Fibroblast of lung (primary cell): ENCODE measurements at places on chromosomes 13 and 19. TPM values are rescaled to one million over a fixed set of nuclear protein-coding genes. Genes with fewer than 3 reads are reported as not detected.

The TICAM1 gene
- total RNA-seq, result 2.1 and 4.1 TPM in 2 replicates

The KLK14 gene
- total RNA-seq, result not detected in 2 replicates

The TGFBR3L gene
- total RNA-seq, result 1.0 and 1.3 TPM in 2 replicates

The CASP14 gene
- total RNA-seq, result not detected in 2 replicates

The IRGC gene
- not detected in 2 replicates for total RNA-seq

The LIM2 gene
- total RNA-seq, result not detected in 2 replicates

The SRRM5 gene
- under 0.01 TPM in 1 of 2 replicates, not detected in the other for total RNA-seq

The MISP3 gene
- 0.77 and 0.83 TPM in 2 replicates for total RNA-seq

DNA sequence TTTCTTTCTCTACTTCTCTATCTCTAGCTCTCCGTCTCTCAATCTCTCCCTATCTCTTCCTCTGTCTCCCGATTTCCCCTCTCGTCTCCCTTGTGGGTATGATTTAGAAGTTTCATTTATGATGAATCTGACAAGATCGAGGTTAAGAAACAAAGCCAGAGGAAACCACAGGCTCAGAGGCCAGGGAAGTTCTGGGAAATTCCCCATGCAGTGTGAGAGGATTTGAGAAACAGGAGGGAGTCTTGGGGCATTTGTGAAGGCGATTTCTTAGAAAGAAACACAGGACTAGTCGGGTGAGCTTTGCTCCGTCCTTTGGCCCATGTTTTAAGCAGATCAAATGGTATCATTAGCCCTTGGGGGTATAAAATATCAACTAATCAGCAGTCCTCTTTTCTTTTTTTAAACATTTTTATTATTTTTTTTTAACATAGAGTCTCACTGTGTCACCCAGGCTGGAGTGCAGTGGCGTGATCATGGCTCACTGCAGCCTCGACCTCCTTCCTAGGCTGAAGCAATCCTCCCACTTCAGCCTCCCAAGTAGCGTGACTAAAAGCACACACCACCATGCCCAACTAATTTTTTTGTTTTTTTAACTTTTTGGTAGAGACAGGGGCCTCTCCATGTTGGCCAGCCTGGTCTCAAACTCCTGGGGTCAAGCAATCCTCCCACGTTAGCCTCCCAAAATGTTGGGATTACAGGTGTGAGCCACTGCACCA is 25.8 kb downstream of the TNFSF9 start:
- no peaks in the 10 kb centered on the region for H3K4me1 ChIP-seq
- H3K27ac ChIP-seq, result no peak overlapping the region
- H3K4me3 ChIP-seq, result no peak overlapping the region
- DNase-seq, result peak; percentile 65
- H3K27me3 ChIP-seq, result no peaks in the 10 kb centered on the region

GRCh38 chr19:43727593-43727853 is 11.6 kb downstream of the IRGC start:
- no peak for DNase-seq
- H3K36me3 ChIP-seq, result peaks cover 15% of the 10 kb centered on the region
- no peak overlapping the region for H3K4me3 ChIP-seq
- no peaks in the 10 kb centered on the region for H3K4me1 ChIP-seq
- no peak overlapping the region for H3K27ac ChIP-seq

DNA sequence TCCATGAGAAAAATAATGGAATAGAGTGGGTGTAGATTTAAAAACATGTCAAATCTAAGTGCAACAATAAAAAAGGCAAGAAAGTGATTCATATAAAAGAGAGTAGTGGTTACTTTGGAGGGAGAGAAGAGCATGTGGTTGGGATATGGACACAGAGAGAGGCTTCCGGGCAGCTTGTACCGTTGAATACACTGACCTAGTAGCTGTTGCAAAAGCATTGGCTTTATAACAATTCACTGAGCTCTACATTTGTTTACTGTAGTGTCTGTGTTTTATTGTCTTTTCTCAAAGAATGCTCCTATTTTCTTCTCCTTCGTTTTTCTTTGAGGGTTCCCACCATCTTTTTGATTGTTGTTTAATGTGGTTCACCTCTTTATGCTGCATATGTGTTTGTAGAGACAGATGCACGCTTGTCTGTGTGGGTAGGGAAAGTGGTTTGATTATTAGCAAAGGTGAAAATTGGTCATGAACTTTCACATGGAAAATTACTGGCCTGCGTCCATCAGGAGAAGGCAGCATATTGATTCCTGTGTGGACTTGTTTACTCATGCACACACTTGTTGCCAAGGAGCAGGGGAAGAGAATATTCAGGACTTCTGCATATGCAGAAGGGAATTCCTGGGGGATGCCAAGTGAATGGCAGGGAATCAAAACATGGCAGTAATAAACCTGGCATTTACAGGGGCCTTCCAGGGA is 29.9 kb upstream of the IRS2 start:
- no peaks in the 10 kb centered on the region for H3K27me3 ChIP-seq
- H3K27ac ChIP-seq, result no peak overlapping the region
- no peak overlapping the region for H3K4me3 ChIP-seq
- no peaks in the 10 kb centered on the region for H3K36me3 ChIP-seq
- peak; percentile 59 for DNase-seq
- no peaks in the 10 kb centered on the region for H3K4me1 ChIP-seq

GRCh38 chr13:36766295-36766694 is 52.7 kb upstream of the RFXAP start:
- H3K4me1 ChIP-seq, result no peaks in the 10 kb centered on the region
- no peak overlapping the region for H3K4me3 ChIP-seq
- H3K36me3 ChIP-seq, result no peaks in the 10 kb centered on the region
- peak; percentile 90 for DNase-seq

- H3K4me3 ChIP-seq, result no peak overlapping the region
- peak; percentile 20 for DNase-seq
- peaks cover 13% of the 10 kb centered on the region for H3K4me1 ChIP-seq
- no peaks in the 10 kb centered on the region for H3K36me3 ChIP-seq
- H3K27ac ChIP-seq, result no peak overlapping the region
- no peaks in the 10 kb centered on the region for H3K27me3 ChIP-seq
Observed at GRCh38 chr19:38211151-38211591, 12.9 kb downstream of the DPF1 start.

- H3K27me3 ChIP-seq, result peaks cover 9% of the 10 kb centered on the region
- no peak for DNase-seq
- no peak overlapping the region for H3K27ac ChIP-seq
- no peaks in the 10 kb centered on the region for H3K36me3 ChIP-seq
- no peak overlapping the region for H3K4me3 ChIP-seq
Observed at GRCh38 chr19:46049597-46049996, 8.8 kb upstream of the IGFL4 start.

GRCh38 chr19:56271151-56271550 is 1.4 kb upstream of the EDDM13 start:
- DNase-seq, result no peak
- no peaks in the 10 kb centered on the region for H3K4me1 ChIP-seq
- no peaks in the 10 kb centered on the region for H3K36me3 ChIP-seq
- no peak overlapping the region for H3K4me3 ChIP-seq

DNA sequence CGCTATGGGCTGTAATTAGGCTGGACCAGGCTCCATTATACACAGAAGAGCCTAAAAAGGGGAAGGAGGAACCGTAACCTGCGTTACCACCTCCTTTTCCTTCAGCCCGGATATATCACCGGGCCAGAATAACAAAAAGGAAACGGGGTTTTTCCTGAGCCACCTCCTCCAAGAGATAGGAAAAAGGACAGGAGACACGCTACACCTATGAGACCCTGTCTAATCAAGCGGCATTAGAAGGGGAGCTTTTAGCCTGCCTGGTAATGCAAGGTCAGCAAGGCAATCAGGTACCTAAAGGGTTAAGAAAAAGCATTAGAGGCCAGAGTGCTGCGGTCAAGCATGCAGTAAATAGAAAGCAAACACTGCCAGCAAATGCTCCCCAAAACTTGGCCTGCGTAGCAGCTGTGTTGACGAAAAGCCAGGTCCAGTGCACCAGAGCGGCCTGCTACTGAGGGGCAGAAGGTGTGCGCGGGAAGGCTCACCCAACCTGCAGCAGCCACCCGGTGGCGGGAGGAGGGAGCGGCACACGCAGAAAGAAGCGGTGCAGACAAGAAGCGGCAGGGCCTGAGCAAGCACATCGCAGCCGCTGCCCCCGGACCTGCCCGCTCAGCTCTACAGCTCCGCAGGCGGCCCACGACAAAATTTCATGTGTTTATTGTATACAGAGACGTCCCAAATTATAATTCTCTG is 1466.1 kb downstream of the UQCRFS1 start:
- no peak overlapping the region for H3K4me3 ChIP-seq
- peak; percentile 1 for DNase-seq
- H3K36me3 ChIP-seq, result no peaks in the 10 kb centered on the region

DNA sequence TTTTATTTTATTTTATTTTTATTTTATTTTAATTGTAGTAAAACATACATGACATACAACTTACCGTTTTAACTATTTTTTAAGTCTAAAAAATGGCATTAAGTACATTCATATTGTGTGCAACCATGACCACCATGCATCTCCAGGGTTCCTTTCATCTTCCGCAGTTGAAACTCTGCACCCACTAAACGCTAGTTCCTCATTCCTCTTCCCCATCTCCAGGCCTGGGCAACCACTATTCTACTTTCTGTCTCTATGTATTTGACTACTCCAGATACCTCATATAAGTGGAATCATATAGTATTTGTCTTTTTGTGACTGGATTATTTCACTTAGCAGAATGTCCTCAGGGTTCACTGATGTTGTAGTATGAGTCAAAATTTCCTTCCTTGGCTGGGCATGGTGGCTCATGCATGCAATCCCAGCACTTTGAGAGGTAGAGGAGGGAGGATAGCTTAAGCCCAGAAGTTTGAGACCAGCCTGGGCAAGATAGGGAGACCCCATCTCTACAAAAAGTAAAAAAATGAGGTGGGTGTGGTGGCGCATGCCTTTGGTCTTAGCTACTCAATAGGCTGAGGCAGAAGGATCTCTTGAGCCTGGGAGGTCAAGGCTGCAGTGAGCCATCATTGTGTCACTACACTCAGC is 55.7 kb upstream of the ZNF507 start:
- H3K4me3 ChIP-seq, result no peak overlapping the region
- H3K27ac ChIP-seq, result no peak overlapping the region
- no peaks in the 10 kb centered on the region for H3K4me1 ChIP-seq
- H3K27me3 ChIP-seq, result no peaks in the 10 kb centered on the region
- no peak for DNase-seq

GRCh38 chr19:38115271-38115802 is 108.7 kb downstream of the DPF1 start:
- no peaks in the 10 kb centered on the region for H3K27me3 ChIP-seq
- no peak for DNase-seq
- no peak overlapping the region for H3K27ac ChIP-seq
- H3K4me1 ChIP-seq, result no peaks in the 10 kb centered on the region
- no peak overlapping the region for H3K4me3 ChIP-seq

DNA sequence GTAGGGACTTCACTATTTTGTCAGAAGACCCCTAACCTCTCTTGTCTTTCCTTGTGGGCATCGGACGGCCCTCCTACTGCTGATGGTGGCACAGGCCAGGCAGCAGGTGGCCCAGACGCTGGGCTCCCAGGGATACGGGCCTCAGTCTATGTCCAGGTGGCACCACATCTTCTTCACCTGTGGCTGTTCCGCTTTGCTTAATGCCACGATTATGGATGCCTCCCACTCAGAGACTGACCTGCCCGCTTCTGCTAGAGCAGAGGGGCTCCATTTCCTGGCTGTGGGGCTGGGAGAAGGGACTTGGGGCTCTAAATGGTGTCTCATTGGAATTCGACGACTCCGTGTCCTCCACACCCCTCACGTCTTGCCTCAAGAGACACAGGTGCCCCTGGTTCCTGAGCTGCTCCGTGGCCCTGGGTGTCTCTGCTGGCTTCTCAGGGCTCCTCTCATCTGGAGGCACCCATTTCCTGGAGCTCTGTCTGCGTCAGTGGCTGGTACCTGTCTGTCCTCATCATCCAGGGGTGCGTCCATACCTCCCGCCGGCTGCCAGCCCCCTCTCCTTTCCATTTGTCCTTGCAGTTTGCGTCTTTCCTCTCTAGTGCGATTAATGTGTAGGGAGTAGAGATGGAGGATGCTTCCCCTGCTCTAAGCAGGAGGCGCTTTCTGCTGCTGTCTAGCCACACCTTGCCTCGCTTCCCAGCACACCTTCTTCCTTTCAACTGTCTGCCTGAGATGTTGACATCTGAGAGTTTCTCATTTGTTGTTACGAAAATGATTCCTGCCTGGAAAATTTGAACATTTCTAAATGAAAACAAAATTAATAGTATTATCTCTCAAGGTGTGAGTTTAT is 63.4 kb downstream of the TEX29 start:
- no peaks in the 10 kb centered on the region for H3K36me3 ChIP-seq
- no peak overlapping the region for H3K4me3 ChIP-seq
- H3K27ac ChIP-seq, result no peak overlapping the region
- no peaks in the 10 kb centered on the region for H3K4me1 ChIP-seq

- no peak overlapping the region for H3K4me3 ChIP-seq
- no peaks in the 10 kb centered on the region for H3K4me1 ChIP-seq
- DNase-seq, result peak; percentile 92
- no peaks in the 10 kb centered on the region for H3K36me3 ChIP-seq
- H3K27ac ChIP-seq, result no peak overlapping the region
- H3K27me3 ChIP-seq, result no peaks in the 10 kb centered on the region
Observed at GRCh38 chr13:93066187-93066586, 160.4 kb upstream of the GPC6 start.

DNA sequence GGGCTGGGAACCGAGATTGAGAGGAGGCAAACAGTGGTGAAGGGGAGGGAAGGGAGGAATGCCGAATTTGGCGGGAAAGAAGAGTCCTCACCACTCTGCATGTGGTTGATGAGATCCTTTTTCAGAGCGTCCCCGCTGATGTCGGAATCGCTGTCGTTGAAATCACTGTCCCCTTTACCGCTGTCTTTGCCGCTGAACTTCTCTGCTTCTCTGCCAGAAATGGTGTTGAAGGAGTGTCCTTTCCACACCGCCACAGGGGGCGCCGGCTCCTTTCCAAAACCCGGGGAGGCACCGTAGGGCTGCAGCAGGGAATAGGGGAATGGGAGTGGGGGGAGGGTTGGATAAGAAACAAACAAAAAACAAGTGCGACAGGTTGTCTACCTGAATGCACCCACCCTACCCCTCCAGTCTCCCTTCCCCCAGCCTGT is 3.1 kb downstream of the PCDH8 start:
- H3K27ac ChIP-seq, result no peak overlapping the region
- no peak overlapping the region for H3K4me3 ChIP-seq
- no peak for DNase-seq

DNA sequence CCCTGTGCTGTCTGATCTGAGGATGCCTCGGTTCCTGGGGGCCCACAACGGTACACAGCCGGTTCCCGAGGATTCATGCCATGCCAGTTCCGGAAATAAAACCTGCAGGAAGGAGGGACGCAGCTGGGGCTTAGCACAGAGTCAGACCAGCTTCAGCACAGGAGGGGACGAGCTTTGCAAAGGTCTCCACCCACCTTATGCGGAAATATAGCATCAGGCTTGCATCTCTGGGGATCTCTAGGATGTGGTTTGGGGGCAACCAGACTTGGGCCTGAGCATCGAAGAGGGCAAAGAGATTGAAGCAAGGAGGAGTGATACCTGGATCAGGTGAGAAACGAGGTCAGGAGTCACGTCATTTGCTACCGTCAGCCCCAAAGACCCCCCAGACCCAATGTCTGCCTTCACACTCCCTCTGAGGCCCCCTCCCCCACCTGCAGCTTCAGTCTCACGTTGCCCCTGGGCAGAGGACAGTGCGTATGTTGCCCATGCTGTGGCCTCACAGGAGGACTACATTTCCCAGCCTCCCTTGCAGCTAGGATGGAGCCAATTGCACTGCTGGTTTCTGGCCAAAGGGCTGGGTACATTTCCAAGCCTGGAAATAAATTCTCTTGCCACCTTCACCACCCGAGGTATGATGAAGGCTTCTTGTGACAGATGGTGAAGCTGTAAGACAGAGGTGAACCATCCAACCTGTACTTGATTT is 12.1 kb downstream of the TYK2 start:
- H3K4me3 ChIP-seq, result no peak overlapping the region
- H3K36me3 ChIP-seq, result peaks cover 17% of the 10 kb centered on the region
- DNase-seq, result no peak
- no peaks in the 10 kb centered on the region for H3K4me1 ChIP-seq
